ENCODE measurements at places on chromosomes 16 and 17.
A peak's percentile ranks its signal among the peaks of the same experiment; 100 is the strongest.

DNA sequence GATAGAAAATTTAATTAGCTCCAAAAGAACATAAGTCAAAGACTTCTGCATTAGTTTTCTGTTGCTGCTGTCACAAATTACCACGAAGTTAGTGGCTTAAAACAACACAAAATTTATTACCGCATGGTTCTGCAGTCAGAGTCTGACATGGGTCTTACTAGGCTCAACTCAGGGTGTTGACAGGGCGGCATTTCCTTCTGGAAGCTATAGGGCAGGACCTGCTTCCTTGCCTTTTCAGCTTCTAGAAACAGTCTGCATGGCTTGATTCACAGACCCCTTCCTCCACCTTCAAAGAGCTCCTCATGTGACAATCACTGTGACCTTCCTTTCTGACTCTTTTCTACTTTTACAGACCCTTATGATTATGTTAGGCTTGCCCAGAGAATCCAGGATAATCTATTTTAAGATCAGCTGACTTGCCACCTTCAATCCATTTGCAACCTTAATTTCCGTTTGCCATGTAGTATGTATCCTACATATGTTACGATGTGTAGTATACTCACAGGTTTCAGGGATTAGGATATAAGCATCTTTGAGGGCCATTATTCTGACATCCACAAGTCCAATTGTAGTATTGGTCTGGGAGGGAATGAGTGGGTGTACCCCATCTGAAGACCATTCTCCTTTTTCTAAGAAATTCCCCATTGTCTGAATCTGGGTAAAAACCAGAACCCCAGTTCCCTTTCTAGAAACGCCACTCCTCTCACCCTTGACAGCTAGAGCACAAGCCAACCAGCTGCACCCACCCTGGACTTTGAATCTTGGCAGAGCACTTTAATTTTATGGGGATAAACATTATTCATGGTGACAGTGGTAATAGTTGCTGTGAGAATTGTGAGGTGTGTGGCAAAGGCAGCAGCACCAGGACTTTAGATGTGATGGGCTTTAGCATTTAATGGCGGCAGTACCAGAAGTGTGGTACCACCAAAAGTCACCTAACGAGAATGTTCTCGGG, 265.5 kb downstream of the KCNJ2 start:
- H3K4me1 ChIP-seq: peaks cover 11% of the 10 kb centered on the region
- no peak overlapping the region for H3K27ac ChIP-seq
- peak; percentile 4 for DNase-seq
- no peak overlapping the region for H3K4me3 ChIP-seq

DNA sequence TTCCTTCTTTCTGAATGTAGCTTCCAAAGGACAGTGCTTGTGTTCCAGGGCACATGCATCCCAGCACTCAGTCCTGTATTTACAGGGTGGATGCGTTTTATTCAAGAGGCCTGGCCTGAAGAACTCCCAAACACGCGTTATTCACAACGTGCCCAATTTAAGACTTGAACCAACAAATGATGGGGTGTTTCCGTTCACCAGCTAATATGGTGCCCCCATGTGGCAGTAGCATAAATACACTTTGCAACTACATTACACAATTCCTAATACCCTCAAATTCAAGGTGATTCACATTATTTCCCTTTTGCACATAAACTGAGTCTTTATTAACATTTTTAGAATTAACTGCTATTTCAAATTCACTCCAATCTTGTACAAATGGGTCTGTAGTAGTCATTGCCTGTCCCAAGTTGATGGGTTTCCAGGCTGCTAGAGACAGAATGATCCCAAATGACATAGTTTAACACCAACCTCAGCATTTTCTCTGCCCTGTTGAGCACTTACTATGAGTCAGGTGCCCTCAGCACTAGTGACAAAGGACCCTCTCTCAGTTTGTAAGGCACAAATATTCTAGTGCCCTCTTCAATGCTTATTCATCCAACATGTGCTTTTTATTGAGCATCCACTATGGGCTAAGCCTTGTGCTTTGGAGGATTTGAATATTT, 26.9 kb downstream of the HSD17B2 start:
- H3K36me3 ChIP-seq: no peaks in the 10 kb centered on the region
- no peak overlapping the region for H3K4me3 ChIP-seq
- H3K27me3 ChIP-seq: peaks cover 14% of the 10 kb centered on the region

GRCh38 chr17:59842901-59843652, 49.7 kb downstream of the TUBD1 start:
- peaks cover 23% of the 10 kb centered on the region for H3K36me3 ChIP-seq
- peaks cover 67% of the 10 kb centered on the region for H3K4me1 ChIP-seq
- H3K4me3 ChIP-seq: no peak overlapping the region
- peak overlapping the region; percentile 29 for H3K27ac ChIP-seq
- H3K27me3 ChIP-seq: no peaks in the 10 kb centered on the region

GRCh38 chr16:75203667-75204409, 3.1 kb downstream of the CTRB2 start:
- no peak overlapping the region for H3K4me3 ChIP-seq
- H3K27me3 ChIP-seq: peaks cover 9% of the 10 kb centered on the region

- H3K36me3 ChIP-seq: no peaks in the 10 kb centered on the region
- peaks cover 91% of the 10 kb centered on the region for H3K4me1 ChIP-seq
- DNase-seq: no peak
- peak overlapping the region; percentile 78 for H3K4me3 ChIP-seq
- no peak overlapping the region for H3K27ac ChIP-seq
- H3K27me3 ChIP-seq: peaks cover 3% of the 10 kb centered on the region
Observed at GRCh38 chr17:38454532-38454931, 26.3 kb downstream of the ARHGAP23 start.

DNA sequence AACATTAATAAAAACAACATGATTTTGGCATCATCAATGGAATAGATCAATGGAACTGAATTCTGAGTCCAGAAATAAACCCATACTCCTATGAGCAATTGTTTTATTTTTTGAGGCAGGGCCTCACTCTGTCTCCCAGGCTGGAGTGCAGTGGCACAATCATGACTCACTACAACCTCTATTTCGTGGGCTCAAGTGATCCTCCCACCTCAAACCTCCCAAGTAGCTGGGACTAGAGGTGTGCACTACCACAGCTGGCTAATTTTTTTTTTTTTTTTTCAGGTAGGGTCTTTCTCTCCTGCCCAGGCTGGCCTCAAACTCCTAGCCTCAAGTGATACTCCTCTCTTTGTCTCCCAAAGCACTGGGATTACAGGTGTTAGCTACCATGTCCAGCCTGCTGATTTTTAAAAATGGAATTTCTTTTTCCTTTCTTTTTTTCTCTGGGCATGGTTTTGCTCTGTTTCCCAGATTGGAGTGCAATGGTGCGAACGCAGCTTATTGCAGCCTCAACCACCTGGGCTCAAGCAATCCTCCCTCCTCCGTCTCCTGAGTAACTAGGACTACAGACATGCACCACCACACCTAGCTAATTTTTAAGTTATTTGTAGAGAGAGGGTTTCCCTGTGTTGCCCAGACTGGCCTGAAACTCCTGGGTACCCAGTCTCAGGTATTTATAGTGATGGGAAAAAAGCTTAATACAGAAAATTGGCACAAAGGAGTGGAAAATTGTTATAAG, 7.3 kb upstream of the PRDM7 start:
- peaks cover 12% of the 10 kb centered on the region for H3K4me1 ChIP-seq
- H3K27ac ChIP-seq: no peak overlapping the region
- H3K4me3 ChIP-seq: no peak overlapping the region

- no peak for DNase-seq
- no peak overlapping the region for H3K4me3 ChIP-seq
- H3K36me3 ChIP-seq: no peaks in the 10 kb centered on the region
- H3K4me1 ChIP-seq: peaks cover 18% of the 10 kb centered on the region
Observed at GRCh38 chr16:77812856-77813500, 24.6 kb downstream of the VAT1L start.

GRCh38 chr17:76966016-76966415, 97.8 kb downstream of the MGAT5B start:
- no peaks in the 10 kb centered on the region for H3K36me3 ChIP-seq
- no peak overlapping the region for H3K4me3 ChIP-seq
- H3K27ac ChIP-seq: no peak overlapping the region
- peaks cover 38% of the 10 kb centered on the region for H3K27me3 ChIP-seq
- no peak for DNase-seq

DNA sequence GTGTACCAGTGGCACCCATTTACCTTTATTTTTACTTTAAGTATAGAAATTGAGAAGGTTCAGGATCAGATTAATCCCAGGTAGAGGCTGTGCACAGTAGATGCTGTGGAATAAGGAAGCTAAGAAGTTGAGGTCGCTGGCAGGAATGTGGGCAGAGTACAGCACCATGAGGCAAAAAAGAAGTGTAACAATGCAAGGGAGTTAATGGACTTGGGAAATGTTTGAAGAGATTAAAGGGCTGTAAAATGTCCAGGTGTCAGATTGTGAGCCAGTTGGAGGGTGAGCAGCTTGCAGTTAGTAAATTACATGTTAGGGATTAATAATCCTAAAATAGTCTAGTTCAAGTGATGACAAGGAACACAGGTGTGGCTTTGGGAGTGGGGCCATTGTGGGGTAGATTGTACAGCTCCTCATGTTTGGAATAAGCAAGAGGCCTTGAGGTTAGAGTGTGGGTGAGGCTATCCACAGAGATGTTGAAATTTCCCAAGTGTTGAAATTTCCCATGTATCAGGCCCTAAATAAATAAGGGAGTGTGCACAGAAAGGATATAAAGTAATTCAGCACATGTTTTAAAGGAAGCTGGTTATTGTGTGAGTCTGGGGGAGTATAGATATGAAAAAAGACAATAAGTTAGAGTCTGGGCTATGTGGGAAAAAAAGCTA, 21.5 kb downstream of the TAT start:
- DNase-seq: no peak
- H3K36me3 ChIP-seq: no peaks in the 10 kb centered on the region
- H3K4me3 ChIP-seq: no peak overlapping the region

GRCh38 chr16:30697264-30698138, 1.5 kb upstream of the SRCAP start:
- peaks cover 4% of the 10 kb centered on the region for H3K27me3 ChIP-seq
- no peak for DNase-seq
- peak overlapping the region; percentile 96 for H3K4me3 ChIP-seq
- peaks cover 18% of the 10 kb centered on the region for H3K36me3 ChIP-seq

DNA sequence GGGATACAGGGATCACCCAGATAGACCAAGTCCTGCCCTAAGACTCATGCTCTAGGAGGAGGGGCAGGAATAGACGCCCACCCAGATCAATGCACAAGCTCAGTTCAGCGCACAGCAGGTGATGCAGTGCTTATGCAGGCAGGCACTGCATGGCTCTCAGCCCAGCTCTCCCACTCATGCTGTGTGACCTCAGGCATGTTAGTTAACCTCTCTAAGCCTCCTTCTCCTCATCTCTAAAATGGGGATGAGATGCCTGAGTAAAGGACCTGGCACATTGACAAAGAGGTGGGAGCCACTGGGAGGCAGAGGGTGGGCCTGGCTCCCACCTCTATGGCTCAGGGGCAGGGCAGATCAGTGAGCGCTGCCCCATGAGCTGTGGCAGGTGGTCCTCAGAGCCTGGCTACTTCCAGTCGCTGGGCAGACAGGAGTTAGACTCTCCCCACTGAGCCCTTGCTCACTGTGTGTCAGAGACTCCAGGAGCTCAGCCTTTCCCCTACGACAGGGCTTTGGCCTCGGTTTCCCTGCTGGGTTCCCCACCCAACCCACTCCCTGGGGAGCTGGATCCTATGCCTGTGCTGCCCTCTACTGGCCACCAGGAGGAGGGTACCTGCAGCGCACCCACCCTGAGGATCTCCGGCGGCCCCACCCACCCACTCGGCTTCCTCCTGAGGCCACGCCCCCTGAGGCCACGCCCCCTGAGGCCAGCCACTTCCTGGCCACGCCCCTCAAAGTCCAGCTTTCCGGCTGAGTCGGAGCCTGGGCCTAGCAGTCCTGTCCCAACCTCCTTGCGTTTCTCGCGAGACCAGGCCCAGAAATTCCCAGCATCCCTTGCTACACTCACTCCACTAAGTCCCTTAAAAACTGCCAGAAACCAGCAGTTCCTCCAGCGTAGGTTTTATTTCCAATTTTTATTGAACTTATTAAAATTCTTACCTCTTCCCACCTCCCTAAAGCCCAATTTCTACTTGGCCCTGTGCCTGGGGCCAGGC, 196.1 kb downstream of the GSG1L start:
- no peak overlapping the region for H3K27ac ChIP-seq
- no peaks in the 10 kb centered on the region for H3K36me3 ChIP-seq
- peaks cover 9% of the 10 kb centered on the region for H3K27me3 ChIP-seq
- H3K4me3 ChIP-seq: no peak overlapping the region
- no peaks in the 10 kb centered on the region for H3K4me1 ChIP-seq

- peaks cover 28% of the 10 kb centered on the region for H3K27me3 ChIP-seq
- H3K36me3 ChIP-seq: no peaks in the 10 kb centered on the region
- peaks cover 14% of the 10 kb centered on the region for H3K4me1 ChIP-seq
- no peak for DNase-seq
- no peak overlapping the region for H3K4me3 ChIP-seq
Observed at GRCh38 chr16:26816266-26816665, 250.5 kb upstream of the C16orf82 start.

GRCh38 chr16:16164243-16164642, 59.1 kb downstream of the ABCC6 start:
- no peaks in the 10 kb centered on the region for H3K4me1 ChIP-seq
- H3K27ac ChIP-seq: no peak overlapping the region
- no peak for DNase-seq
- H3K27me3 ChIP-seq: peaks cover 4% of the 10 kb centered on the region
- no peak overlapping the region for H3K4me3 ChIP-seq
- peaks cover 36% of the 10 kb centered on the region for H3K36me3 ChIP-seq

DNA sequence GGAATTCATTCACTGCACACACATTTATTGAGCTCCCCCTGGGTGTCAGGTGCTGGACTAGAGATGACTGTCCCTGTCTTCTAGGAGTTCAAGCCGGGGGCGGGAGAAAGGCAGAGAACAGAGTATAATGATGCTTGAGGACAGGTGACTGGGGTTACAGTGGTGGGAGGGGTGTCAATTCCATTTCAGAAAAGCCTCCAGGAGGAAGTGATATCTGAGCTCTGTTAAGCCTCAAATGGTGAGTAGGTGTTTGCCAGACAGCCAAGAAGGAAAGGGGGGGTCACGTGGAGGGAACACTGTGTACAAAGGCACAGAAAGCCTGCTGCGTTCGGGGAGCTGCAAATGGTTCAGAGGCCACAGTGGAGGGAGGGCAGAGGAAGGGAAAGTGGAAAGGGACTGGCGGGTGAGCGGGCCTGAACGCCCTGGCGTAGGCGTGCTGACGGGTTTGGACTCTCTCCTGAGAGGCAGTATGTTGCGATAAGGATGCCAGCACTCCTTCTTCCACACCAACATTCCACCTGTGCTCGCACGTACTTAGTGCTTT, 9.7 kb upstream of the NXPH3 start:
- DNase-seq: no peak
- H3K27ac ChIP-seq: no peak overlapping the region
- H3K4me1 ChIP-seq: peaks cover 7% of the 10 kb centered on the region
- H3K4me3 ChIP-seq: no peak overlapping the region

DNA sequence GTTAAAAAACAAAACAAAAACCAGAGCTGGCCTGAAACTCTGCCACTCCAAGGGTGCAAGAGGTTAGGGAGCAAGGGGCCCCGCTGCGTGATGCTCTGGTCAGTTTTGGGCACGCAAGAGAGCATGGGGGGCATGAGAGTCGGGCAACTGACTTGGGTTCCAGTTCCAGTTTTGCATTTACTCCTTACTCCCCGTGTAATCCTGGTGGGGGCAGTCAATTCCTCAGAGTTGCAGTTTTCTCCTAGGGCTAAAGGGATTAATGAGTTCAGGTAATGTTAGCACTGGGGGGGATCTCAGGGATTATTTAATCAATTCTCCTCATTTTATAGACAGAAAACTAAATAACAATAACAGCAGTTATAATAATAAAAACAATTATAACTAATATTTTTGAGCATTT, 72.9 kb upstream of the PMFBP1 start:
- H3K4me3 ChIP-seq: no peak overlapping the region
- DNase-seq: no peak
- H3K4me1 ChIP-seq: no peaks in the 10 kb centered on the region
- H3K27ac ChIP-seq: no peak overlapping the region
- H3K27me3 ChIP-seq: no peaks in the 10 kb centered on the region

- no peak overlapping the region for H3K4me3 ChIP-seq
- H3K4me1 ChIP-seq: peaks cover 27% of the 10 kb centered on the region
- H3K27me3 ChIP-seq: no peaks in the 10 kb centered on the region
- H3K27ac ChIP-seq: peak overlapping the region; percentile 96
- H3K36me3 ChIP-seq: peaks cover 10% of the 10 kb centered on the region
- DNase-seq: no peak
Observed at GRCh38 chr16:65600629-65601028, 478.8 kb upstream of the CDH11 start.

Measured in nephron progenitor cell (in vitro differentiated cells).